ENCODE measurements at places on chromosomes 16 and 17.

- peak; percentile 33 for DNase-seq
These were observed 1.0 kb upstream of the TTYH2 start for GRCh38 chr17:74212209-74212912.

- peak; percentile 36 for DNase-seq
These were observed 7.3 kb downstream of the THRA start for GRCh38 chr17:40069751-40070708.

DNA sequence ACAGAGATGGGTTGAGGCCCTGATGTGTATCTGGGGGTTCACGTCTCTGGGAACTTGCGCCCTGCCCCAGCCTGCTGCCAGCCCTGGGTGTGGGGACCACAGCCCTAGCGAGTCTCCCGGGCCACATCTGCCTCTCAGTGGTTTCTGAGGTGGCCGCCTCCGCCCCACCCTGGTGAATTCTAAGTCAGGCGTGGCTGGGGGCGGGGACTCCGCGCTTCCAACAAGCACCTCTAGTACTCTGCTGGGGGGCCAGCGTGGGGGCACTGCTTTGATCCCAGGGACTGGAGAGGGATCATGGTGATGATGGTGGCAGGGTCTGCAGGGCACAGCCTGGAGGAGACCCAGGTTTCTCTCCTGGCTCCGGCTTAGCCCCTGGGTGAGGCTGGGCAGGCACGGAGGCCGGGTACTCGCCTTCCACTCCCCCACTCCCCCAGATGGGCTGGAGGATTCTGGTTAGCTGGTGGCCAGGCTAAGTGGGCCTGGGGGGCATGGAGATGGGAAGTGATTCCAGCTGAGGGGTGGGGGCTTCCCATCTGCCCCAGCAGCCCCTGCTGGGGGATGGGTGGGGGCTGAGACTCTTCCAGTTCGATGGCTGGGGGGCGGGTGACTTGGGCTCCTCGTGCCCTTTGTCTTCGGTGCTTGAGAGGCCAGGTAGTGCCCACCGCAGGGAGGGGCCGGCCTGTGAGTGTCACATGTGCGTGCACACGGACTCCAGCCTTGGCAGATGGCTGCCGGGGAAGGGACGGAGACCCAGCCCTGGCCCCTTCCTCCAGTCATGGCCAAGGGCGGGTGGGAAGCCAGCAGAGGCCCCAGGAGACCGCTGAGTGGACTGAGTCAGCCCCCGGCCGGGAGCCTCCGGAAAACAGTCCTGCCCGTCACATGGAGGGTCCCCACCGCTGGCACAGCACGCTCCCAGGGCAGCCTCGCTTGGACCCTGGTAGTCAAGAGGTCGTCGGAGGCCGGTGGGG is 3.9 kb downstream of the GLIS2 start:
- peak; percentile 75 for DNase-seq

GRCh38 chr16:75238132-75238852 is 13.1 kb downstream of the BCAR1 start:
- no peak for DNase-seq

DNA sequence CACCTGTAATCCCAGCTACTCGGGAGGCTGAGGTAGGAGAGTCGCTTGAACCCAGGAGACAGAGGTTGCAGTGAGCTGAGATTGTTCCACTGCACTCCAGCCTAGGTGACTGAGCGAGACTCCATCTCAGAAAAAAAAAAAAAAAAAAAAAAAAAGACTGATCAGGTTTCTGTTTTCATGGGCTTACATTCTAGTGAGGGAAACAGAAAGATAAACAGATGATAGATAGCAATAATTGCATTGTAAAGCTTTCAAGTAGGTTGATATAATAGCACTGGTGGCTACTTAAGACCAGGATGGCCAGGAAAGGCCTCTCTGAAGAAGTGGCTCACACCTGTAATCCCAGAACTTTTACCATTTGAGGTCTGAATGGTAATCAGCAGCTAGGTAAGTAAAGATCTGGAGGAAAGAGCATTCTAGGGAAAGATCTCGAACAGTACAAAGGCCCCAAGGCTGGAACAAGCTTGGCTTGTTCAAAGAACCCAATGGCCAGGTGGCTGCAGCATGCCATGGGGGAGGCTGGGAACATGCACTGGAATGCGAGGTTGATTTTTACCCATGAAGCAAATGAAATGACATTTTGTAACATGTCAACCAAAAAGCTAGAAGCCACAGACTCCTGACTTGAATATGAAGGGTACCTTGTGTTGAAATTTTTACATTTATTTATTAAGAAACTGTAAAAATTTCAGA is 108.3 kb upstream of the DHX40 start:
- DNase-seq = no peak

- DNase-seq = no peak
These were observed 26.3 kb upstream of the ETV4 start for GRCh38 chr17:43572368-43572980.

- no peak for DNase-seq
These were observed 6.9 kb downstream of the PHAF1 start for GRCh38 chr16:67116388-67117311.

DNA sequence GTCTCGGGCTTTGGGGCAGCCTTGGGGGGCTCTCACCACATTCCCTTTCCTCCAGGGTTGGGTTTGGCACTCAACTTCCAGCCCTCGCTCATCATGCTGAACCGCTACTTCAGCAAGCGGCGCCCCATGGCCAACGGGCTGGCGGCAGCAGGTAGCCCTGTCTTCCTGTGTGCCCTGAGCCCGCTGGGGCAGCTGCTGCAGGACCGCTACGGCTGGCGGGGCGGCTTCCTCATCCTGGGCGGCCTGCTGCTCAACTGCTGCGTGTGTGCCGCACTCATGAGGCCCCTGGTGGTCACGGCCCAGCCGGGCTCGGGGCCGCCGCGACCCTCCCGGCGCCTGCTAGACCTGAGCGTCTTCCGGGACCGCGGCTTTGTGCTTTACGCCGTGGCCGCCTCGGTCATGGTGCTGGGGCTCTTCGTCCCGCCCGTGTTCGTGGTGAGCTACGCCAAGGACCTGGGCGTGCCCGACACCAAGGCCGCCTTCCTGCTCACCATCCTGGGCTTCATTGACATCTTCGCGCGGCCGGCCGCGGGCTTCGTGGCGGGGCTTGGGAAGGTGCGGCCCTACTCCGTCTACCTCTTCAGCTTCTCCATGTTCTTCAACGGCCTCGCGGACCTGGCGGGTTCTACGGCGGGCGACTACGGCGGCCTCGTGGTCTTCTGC is 8.4 kb downstream of the SLC16A3 start:
- no peak for DNase-seq

- DNase-seq = peak; percentile 26
These were observed 34.0 kb downstream of the YPEL2 start for GRCh38 chr17:59365383-59365981.

DNA sequence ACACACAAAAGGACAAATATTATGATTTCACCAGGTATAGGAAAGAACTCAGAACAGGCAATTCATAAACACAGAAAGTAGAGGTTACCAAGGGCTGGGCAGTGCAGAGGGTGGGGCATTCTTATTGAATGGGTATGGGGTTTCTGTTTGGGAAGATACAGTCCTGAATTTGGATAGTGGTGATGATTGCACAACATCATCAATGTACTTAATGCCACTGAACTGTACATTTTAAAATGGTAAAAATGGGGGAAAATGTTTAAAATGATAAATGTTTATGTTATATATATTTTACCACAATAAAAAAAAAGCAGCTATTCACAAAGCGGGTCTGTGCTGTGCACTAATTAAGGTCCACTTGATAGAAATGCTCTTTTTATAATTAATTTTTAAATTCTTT is 72.6 kb upstream of the FA2H start:
- DNase-seq = no peak

GRCh38 chr16:2904100-2904921 is 7.4 kb upstream of the FLYWCH1 start:
- peak; percentile 83 for DNase-seq

DNA sequence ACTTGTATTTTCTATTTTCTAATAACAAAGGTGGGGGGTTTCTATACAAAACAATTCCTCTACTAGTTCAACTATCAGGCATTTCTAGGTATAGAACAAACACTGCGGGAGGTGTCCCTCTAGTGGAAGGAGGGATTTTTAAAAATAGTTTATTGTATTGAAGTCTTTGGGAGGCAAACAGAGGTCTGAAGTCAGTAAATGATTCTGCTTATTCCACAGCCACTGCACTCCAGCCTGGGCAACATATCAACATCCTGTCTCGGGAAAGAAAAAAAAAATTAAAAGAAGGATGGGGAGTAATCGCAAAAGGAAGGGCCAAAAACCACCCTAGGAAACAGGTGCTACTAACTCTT is 648 bp upstream of the ERCC4 start:
- no peak for DNase-seq

DNA sequence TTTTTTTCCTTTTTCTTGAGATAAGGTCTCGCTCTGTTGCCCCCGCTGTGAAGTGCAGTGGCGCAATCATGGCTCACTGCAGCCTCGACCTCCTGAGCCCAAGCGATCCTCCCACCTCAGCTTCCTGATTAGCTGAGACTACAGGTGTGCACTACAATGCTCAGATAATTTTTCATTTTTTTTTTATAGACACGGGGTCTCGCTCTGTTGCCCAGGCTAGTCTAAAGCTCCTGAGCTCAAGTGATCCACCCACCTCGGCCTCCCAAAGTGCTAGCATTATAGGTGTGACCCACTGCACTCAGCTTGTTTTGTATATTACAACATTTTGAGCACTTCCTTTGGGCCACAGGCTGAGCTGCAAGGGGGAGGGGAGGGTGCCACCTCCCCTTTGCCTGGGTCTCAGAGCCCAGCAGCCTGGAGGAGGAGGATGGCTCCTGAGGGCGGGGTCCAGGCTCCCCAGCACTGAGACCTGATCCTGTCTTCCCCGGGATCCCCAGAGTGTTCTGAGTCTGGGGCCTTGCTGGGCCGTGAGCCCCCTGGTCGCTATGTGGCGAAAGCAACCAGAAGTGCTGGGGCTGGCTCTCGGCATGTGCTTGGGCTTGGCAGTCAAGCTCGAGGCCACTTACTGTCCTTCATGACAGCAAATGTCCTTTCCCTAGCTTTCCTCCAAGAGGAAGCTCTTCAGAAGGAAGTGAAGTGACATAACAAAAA is 8.1 kb downstream of the DEF8 start:
- no peak for DNase-seq

- no peak for DNase-seq
These were observed 132.3 kb upstream of the CDH11 start for GRCh38 chr16:65254144-65254543.

- peak; percentile 8 for DNase-seq
These were observed 114.6 kb upstream of the NOG start for GRCh38 chr17:56478836-56479447.

DNA sequence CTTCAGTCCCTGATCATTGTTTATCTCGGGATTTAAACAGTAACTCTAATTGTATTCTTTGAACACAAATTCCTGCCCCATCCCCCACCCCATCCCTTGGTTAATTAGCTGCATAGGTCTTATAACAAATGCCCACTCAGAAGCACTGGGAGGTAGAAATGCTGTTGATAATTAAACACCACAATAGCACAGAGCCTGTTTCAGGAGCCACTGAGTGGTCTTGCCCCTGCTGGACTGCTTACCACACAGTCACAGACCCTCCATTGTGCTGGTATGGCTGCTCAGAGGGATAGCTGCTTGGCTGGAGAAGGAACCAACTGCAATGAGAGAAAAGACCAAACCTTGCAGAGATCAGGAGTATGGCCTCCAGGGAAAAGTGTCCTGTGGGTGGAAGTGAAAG is 214.1 kb downstream of the ANKFN1 start:
- DNase-seq = no peak

DNA sequence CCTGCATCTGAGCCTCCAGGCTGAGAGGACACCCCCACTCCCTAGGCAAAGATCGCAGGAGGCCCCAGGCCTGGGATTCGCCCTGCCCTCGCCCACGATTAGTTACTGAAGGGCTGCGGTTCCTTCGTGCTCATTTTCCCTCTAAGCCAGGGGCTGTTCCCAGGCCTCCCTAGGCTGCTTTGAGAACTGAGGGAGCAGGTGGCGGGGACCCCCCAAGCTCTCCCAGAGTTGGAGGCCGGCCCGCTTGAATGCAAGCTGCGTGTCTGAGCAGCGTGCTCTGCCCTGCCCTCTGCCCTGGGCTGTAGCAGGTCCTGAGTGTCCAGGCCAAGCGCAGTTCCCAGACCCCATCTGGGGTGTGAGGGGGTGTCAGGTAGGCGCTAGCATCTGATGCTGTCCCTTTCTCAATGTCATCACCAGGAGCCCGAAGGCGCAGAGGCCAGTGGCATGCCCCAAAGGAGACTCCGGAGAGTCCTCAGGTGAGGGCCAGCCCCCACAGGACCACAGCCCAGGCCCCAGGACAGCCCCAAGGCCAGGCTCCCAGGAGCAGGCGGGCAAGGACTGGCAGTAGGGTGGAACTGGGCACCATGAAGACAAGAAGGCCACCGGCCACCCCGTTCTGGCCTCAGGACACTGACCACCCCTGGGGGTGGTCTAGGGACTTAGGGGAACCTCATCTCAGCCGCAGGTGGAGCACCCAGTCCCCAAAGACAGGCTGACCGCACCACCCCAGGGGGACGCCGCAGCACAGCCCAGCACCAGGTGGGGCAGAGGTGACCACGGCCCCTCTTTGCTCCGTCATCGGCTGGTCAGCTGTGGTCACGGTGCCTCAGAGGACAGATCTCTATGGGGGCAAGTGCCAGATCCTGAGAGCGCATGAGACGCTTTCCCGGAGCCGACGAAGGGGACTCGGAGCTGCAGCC is 14.6 kb downstream of the ENDOV start:
- no peak for DNase-seq

- no peak for DNase-seq
These were observed 5.0 kb upstream of the ADGRG1 start for GRCh38 chr16:57623251-57624043.

- no peak for DNase-seq
These were observed 96.2 kb downstream of the PRKCA start for GRCh38 chr17:66398617-66399016.

DNA sequence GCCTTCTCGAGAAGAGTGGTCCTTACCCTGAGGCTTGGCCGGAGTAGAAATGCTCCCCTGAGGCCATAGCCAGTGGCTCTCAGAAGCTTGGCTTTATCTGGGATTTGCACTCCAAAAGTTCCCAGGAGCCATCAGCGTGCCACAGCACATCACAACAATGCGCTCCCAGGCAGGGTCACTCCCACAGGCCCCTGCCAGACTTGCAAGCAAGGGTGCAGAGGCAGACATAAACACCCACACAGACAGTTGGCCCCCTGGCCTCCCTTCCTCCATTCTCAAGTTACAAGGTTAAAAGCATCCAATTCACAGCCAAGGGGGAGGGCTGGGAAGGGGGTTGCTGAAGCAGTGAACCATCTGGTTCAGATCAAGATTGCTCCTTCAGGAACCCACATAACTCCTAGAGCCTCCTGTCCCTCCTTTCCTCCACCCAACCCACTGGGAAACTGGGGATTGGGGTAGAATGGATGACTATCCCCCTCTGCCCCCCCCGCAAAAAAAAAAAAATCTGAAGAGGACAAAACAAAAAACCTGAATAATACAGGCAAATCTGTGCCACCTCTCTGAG is 1.8 kb downstream of the ST3GAL2 start:
- no peak for DNase-seq

GRCh38 chr17:76530095-76530723 is 7.3 kb downstream of the CYGB start:
- no peak for DNase-seq
